ENCODE measurements at places on chromosomes 3 and 15.

- no peak for DNase-seq
Observed at GRCh38 chr3:6281662-6282061, 579.3 kb upstream of the GRM7 start.

- DNase-seq = no peak
Observed at GRCh38 chr3:126406389-126407296, 11.9 kb downstream of the CFAP100 start.

DNA sequence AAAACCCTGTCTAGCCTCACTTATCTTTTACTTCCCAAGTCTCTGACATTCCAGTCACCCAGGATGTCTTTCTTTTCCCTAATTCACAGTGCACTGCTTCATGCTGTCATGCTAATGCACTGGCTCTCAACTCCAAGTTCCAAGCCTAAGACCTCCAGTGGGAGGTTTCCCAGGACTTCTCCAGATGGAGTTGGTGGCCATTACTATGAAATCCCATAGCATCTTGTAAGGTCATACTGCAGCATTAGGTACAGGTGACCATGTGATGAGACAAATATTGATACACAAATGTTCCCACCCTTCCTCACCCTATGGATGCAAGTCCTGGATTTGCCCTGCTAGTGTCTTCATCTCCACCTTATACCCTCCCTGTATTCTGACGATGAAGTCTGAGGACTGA lies 138.6 kb upstream of the PRICKLE2 start:
- no peak for DNase-seq

GRCh38 chr15:52136442-52136980 lies 23.9 kb upstream of the BCL2L10 start:
- no peak for DNase-seq

- DNase-seq = no peak
Observed at GRCh38 chr15:63601704-63602185, 4.6 kb downstream of the FBXL22 start.

GRCh38 chr3:121793078-121793477 lies 41.8 kb downstream of the IQCB1 start:
- DNase-seq = no peak

- no peak for DNase-seq
Observed at GRCh38 chr3:152474585-152474984, 205.9 kb downstream of the MBNL1 start.

DNA sequence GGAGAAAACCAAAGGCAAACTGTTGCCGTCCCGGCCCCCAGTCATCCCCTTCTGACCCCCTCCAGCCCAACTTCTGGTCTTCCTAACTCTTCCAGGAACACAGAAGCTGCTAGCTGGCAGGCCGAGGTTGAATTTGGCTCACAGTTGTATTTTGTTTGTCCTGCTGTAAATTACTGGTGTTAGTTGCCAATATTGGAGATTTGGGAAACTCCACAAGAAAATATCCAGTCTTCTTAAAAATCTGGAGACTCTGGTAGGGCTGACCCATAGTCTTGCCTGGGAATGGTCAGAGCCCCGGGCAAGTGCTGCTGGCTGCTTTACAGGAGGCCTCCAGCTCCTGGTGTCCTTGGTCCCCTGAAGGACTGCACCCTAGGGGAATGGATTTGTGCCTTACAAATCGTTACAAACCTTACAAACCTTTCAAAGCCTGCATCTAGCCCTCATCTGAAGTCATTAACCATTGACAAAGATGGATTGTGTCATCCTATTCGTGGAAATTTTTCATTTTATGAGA lies 112.0 kb upstream of the MCTP2 start:
- no peak for DNase-seq

DNA sequence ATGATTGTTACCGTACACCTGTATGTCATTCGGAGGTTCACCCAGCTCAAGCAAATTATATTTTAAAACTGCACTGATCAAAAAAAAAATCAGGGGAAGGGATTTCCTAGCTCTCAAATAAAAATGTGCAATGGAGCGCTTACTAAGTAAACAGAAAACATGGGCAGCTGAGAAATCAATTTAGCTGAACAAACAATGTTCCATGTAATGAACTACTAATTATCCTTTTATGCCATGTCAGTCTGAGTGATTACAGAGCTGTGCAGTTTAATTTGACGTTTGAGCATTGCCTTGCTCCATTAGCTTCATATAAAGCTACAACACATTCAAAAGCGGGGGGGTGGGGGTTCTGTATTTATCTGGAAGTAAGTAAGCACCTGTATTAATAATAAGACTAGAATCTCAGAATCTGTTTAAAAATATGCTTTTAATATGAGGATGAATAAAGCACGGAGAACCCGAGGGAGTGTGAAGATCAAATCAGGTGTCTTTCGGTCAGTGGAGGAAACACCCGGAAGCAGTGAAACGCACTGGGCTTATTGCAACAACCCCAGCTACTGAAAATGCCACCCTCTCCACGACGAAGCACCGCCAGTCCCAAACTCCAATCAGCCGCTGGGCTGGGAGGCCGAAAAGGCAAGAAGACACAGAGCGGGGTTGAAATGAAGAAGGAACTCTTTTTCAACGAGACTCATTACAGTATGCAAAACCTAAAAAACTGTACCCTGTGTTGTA lies 196.5 kb upstream of the ATP11B start:
- DNase-seq = no peak

- DNase-seq = no peak
Observed at GRCh38 chr15:100284191-100284590, 57.6 kb downstream of the ADAMTS17 start.

DNA sequence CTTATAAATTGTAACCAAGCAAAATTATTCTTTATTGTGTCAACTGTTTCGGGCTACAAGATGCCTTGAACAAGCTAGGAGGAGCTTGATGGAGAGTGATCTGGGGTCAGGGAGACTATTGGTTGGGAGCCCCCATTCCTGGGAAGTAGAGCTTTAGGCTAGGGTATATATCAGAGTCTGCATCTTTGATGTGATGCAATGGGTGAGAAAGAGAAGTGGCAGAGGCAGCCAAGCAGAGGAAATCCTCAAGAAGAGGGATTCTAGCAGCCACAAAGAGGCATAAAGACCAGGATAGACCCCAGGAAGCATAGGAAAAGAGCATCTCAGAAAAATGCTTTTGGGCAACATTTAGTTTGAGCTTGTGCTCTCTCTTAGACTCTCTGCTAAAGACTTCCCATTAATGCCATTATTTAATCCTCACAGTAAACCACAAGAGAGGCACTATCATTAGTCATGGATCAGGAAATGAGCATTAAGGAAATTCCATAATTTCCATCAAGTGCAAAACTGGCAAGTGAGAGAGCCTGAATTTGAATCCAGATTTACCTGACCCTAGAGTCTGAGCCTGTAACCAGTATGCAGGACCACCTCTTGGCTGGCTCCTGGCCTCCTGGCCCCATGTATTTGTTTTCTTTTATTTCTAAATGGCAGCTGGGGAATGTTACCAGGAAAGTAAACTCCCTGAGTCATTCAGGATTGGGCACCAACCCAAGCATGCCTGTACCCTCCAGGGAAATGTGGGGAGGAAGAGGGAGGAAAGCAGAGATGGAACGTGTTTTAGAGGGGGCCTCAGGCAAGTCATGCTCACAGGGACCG lies 118.7 kb downstream of the RPL22L1 start:
- DNase-seq = no peak

- no peak for DNase-seq
Observed at GRCh38 chr15:62509395-62509958, 344.4 kb upstream of the C2CD4B start.

DNA sequence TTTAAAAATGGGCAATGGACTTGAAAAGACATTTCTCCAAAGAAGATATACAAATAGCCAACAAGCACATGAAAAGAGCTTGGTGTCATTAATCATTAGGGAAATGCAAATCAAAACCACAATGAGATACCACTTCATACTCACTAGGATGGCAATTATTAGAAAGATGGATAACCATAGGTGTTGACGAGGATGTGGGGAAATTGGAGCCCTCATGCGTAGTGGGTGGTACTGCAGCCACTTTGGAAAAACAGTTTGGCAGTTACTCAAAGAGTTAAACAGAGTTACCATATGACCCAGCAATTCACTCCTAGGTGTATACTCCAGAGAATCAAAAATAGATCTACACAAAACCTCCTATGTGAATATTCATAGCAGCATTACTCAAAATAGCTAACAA lies 27.4 kb downstream of the RPLP1 start:
- no peak for DNase-seq

DNA sequence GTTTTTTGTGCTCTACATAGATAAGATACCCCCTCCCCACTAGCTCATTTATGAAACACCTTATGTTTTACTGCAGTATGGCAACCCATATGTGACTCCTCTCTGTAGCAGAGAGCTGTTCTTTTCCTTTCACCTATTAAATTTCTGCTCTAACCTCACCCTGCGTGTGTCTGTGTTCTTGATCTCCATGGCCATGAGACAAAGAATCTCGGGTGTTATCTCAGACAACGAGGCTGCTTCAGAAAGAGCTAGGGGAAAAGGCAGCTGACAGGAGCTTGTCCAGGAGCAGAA lies 18.0 kb downstream of the CCR8 start:
- no peak for DNase-seq

- DNase-seq = no peak
Observed at GRCh38 chr3:34256791-34257190, 458.4 kb downstream of the PDCD6IP start.

- no peak for DNase-seq
Observed at GRCh38 chr3:149560001-149560400, 85.5 kb downstream of the TM4SF4 start.

- no peak for DNase-seq
Observed at GRCh38 chr3:114789803-114790202, 357.3 kb downstream of the ZBTB20 start.

Measured in activated naive CD8-positive, alpha-beta T cell treated with anti-CD3 and anti-CD28 coated beads, Interleukin-2, amount 50 U/mL, for 24 hours (primary cell).